T-helper 9 cell (primary cell): ENCODE measurements at places on chromosomes 2 and 18.

DNA sequence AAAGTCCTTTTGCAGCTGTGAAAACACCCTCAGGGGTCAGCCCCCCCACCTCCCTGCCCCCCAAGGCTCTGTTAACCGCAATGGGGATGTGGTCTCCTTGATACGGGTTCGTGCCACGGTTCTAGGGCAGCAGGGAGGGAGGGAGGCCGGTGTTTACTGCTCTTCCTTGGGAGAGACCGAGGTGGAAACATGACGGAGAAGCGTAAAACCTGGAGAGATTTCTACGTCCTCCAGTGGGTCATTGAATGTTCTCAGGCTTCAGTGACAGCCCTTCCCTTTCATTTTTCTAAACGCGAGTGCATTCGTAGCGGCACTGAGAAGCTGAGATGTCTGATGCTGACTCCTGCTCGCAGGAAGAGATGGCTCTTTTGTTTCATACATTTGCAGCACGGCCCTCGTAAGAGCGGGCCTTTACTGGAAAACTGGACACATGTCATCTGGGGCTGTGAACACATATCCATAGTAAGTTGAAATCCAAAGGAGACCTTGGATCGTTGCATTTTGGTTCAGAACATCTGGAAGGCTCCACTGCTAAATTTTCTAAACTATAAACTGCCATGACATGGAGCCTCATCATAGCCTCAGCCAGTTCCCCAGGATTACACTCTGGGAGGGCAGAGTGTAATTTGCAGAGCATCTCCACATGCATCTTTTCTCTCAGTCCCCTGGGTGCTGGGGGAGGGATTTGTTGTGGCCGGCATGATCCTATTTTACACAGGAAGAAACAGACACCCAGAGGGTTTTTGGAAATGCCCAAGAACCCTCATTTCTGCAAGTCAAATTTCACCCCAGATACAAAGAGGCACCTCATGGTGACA lies 40.6 kb upstream of the HDAC4 start:
- no peak for DNase-seq

GRCh38 chr2:152875701-152876695 lies 157.6 kb downstream of the ARL6IP6 start:
- no peak for DNase-seq

DNA sequence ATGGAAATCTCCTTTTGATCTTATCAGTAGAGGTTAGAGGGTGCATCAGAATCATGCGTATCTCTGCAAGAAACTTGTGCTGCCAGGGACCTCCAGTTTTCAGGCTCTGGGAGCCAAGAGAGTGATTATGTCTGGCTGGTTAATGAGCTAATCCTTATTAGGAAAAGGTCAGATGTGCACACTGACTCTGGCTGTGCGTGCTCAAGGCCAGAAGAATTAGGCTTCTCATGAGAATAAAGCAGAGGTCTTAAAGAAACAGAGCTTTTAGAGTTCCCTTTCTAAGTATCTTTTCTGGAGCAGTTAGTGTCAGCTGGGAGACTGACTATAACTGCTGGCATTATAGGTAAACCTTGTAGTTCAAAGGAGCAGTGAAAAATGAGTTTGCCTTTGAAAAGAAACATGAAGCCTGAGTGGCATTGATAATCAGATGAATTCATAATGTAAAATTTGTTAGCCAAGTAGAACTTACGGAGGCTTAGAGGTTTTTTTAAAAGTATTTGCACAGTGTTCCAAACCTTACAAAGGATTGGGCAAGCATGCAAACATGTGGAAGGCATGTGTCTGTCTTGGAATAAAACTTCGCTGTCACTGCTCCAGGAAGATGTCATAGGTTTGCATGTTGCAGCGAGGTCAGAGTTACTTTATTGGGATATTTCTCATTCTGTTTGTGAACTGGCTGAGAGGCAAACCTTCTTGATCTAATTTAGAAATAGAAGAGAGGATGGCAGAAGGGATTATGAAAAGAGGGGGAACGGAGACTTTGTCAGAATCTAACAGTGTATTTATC lies 151.7 kb downstream of the ARHGAP28 start:
- DNase-seq: no peak

DNA sequence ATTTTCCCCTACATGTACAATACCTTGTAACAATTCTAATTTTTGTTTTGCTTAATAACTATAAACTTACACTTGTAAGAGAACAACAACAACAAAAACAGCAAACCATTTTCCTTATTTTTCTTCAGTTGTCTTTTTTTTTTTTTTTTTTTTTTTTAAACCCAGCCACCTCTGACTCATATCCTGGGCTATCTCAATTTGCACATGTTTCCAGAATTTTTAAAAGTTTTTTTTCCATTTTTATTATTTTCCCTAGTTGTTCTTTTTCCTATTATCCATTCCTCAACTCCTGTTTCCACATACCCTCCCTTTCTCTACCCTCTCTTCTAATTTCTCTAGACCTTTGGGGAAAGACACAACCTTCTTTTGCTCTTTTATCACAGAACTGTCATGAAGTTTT lies 112.5 kb downstream of the EFEMP1 start:
- no peak for DNase-seq

DNA sequence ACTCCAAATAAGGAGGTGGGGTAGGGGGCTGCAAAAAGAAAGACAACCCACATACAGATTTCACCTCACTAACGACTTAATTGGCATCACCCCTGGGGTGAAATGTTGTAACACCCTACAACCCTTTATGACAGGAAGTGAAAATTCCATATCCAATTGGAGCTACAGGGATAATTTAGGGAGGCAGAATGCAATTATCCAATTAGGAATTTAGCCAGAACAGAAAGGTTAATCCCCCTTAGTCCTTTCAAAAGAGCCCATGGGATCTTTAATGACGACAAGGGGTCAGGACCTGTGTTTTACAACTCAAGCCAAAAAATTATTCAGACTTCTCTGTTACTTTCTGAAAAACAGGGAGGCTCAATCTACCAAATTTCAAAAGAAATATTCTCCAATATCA lies 1027.1 kb downstream of the TMEM182 start:
- no peak for DNase-seq

DNA sequence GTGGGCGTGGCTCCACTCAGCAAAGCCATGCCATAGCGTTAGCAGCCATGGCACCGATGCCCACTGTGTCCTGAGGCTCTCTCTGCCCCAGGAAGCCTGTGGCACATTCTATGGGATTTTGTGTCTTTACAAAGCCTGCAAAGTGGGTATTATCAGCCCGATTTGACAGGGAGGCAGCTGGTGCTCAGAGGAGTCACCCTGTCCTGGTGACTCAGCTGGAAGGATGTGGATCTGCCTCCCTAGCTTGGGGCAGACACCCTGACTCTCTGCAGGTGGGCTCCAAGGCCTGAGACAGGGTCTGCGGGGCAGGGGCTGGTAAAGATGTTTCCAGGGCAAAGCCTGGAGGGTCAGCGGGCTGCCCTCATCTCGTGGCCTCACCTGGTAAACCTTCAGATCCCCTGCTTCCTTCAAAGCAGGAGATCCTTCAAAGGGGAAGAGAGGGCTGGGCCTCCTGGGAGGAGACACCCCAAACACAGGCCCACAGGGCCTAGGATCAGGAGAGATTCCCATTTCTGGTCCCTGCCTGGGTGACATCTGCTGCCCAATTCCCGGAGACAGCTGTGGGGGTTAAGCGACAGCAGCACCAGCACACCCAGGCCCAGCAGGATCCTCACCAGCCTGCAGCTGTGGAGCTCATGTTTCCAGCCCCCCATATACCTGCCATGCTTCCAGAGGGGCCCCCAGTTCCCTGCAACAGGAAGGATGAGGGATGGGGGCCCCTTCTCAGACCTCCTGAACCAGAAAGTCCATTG lies 3.0 kb upstream of the ASB1 start:
- DNase-seq: no peak

- DNase-seq: no peak
Observed at GRCh38 chr2:66122516-66122915, 312.4 kb upstream of the MEIS1 start.

- DNase-seq: no peak
Observed at GRCh38 chr2:17303521-17303920, 214.7 kb downstream of the RAD51AP2 start.

- DNase-seq: no peak
Observed at GRCh38 chr2:207724113-207724512, 12.7 kb downstream of the CCNYL1 start.
